ENCODE measurements at places on chromosomes 5 and 9.

DNA sequence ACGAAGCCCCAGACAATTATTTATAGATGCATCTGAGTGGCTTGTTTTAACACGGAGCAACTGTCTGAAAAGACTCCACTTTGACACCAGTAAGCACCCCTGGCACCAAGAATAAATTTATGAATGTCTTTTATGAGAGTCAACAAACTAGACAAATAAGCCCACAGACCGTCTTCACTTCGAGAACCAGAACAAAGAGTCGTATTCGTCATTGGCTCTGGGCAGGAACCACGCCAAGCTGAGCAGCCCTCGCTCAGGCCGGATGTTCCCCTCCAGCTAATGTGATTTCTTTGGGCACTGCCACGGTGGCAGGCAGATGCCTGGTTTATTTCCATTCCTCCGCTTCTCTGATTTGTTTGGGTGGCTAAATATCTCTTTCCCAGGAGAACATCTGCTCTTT, 91.9 kb upstream of the STC2 start:
- DNase-seq = no peak
- no peaks in the 10 kb centered on the region for H3K36me3 ChIP-seq
- H3K27me3 ChIP-seq = no peaks in the 10 kb centered on the region
- no peak overlapping the region for H3K27ac ChIP-seq
- no peak overlapping the region for H3K4me3 ChIP-seq
- H3K4me1 ChIP-seq = no peaks in the 10 kb centered on the region

- no peak overlapping the region for H3K27ac ChIP-seq
- no peaks in the 10 kb centered on the region for H3K27me3 ChIP-seq
- no peaks in the 10 kb centered on the region for H3K36me3 ChIP-seq
- DNase-seq = no peak
- no peak overlapping the region for H3K4me3 ChIP-seq
- H3K4me1 ChIP-seq = no peaks in the 10 kb centered on the region
Observed at GRCh38 chr9:106583751-106584150, 279.2 kb upstream of the ZNF462 start.

DNA sequence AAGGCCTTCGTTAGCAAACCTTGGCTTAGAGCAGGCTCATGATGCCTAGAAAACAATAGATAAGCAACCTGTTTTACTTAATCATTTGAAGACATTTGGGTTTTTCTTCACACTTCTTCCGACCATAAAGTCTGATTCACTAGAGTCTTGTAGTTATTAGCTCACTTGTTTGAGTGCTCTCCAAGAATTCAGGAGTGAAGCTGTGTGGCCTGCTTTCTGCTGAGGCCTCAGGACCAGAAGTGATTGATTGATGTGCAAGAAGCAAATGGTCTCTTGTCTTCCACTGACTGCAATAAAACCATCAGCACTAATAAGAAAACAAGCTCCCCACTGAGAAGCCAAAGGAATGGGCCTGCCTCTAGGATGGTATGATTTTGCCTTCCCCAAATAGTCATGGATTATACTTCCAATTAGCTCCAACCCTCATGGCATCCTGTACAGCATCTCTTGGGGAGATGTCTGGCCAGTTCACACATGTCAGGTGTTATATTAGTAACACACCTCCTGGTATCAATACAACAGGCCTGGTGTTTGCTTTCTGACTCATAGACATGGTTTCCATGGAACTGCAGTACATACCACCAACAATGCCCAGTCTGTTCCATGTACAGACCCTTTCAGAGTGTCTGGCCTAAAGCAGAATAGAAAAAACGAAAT, 317.6 kb downstream of the CWC27 start:
- H3K27ac ChIP-seq = no peak overlapping the region
- no peak overlapping the region for H3K4me3 ChIP-seq

- H3K4me1 ChIP-seq = no peaks in the 10 kb centered on the region
- H3K27me3 ChIP-seq = peaks cover 8% of the 10 kb centered on the region
- H3K4me3 ChIP-seq = no peak overlapping the region
Observed at GRCh38 chr5:73861313-73861988, 235.5 kb downstream of the ARHGEF28 start.

- no peak for DNase-seq
- H3K4me3 ChIP-seq = no peak overlapping the region
- no peaks in the 10 kb centered on the region for H3K36me3 ChIP-seq
- H3K27me3 ChIP-seq = peaks cover 3% of the 10 kb centered on the region
- H3K4me1 ChIP-seq = no peaks in the 10 kb centered on the region
Observed at GRCh38 chr5:122180146-122180712, 50.9 kb downstream of the ZNF474 start.

GRCh38 chr9:21579247-21579671, 97.1 kb upstream of the IFNE start:
- peak overlapping the region; percentile 92 for H3K4me3 ChIP-seq
- H3K27me3 ChIP-seq = no peaks in the 10 kb centered on the region
- peaks cover 6% of the 10 kb centered on the region for H3K36me3 ChIP-seq

DNA sequence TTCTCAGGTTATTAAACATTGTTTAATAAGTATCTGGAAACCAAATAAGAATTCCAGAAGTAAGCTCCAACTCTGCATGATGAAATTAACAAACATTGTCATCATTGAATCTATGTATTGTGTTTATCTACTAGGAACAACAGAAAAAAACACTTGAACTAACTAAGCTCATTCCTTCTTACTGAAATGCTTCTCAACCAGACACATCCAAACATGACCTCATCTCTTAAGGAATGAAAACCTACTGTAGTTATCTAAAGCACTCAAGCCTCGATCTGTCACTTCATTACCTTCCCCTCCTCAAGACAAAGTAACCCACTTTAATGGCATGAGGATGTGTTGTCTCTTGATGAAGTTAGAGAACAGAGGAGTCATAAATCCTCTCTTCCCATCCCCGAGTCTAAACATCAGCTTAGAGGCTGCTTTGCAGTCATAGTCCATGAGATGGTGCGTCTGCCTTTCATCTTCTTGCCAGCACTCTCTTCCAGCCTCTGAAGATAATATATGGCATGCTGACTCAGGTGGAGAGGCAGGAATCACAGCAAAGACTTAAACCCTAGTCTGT, 86.5 kb downstream of the CEMIP2 start:
- peaks cover 31% of the 10 kb centered on the region for H3K4me1 ChIP-seq
- no peak overlapping the region for H3K4me3 ChIP-seq
- H3K27me3 ChIP-seq = no peaks in the 10 kb centered on the region

DNA sequence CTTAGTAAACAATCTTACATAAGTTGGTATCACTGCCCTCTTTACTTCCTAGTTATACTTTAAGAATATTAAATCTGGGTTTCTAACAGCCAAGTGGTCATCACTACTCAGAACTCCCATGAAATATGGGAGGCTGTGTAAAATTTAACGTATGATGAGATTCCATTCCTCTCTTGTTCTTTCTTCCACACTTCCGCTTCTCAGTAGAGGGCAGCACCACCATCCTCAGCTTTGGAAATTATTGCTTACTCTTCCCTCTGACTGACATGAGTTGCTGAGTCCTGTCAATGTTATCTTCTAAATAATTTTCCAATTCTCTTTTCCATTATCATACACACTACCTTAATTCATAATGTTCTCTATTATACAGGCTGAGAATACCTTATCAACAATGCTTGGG, 194.0 kb downstream of the RFX3 start:
- no peaks in the 10 kb centered on the region for H3K27me3 ChIP-seq
- DNase-seq = no peak
- H3K27ac ChIP-seq = no peak overlapping the region
- no peak overlapping the region for H3K4me3 ChIP-seq

DNA sequence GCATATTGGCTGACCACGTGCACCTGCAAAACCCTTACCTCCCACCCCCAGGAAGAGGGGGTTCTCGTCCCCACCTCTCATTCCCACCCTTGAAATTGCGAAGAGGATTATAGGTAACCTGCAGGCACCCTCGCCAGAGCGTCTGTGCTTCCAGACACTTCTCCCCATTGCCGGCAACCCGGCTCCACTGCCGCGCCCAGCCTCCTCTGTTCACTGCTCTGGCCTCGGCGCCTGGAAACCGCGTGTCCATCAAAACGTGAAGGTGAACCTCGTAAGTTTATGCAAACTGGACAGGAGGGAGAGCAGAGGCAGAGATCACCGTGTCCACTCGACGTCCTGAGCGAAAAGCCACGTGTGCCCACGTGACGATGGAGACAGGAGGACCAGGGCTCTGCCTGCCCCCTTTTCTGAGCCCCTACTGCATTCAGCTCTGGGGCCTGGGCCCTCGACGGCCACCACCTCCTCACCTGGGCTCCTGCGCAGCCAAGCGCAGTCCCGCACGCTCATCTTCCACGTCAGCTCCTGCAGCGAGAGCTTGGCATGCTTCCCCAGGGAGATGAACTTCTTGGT, 1.9 kb downstream of the TERT start:
- H3K4me1 ChIP-seq = no peaks in the 10 kb centered on the region
- no peak overlapping the region for H3K27ac ChIP-seq
- no peak for DNase-seq

GRCh38 chr5:1781107-1781506, 18.5 kb downstream of the MRPL36 start:
- peaks cover 13% of the 10 kb centered on the region for H3K27me3 ChIP-seq
- H3K27ac ChIP-seq = no peak overlapping the region
- H3K36me3 ChIP-seq = no peaks in the 10 kb centered on the region
- peaks cover 21% of the 10 kb centered on the region for H3K4me1 ChIP-seq

GRCh38 chr9:34603610-34604231, 8.2 kb downstream of the RPP25L start:
- H3K4me1 ChIP-seq = no peaks in the 10 kb centered on the region
- H3K27ac ChIP-seq = no peak overlapping the region
- DNase-seq = peak; percentile 82
- peaks cover 4% of the 10 kb centered on the region for H3K27me3 ChIP-seq

DNA sequence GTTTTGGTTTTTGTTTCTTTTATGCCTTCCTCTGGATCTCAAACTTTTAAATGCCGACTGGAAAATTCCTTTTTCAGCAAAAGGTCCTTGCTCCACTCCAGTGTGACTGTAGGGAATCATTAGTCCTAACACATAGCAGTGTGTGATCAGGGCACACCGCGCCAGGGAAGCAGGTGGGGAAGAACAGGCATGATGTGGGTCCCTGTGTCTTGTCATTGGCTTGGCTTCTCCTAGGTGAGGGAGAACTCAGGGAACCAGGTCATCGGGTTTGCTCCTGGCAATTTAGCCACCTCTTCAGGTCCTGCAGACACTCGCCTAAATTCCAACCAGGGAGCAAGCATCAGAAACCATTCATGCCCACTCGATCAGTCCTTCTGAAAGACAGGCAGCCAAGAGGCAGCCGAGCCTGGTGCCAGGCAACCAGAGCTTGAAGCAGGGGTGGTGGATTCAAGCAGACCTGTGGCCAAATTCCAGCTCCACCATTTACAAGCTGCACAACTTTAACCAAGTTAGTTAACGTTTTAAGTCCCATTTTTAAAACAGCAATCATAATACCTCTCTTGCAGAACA, 514.2 kb downstream of the BNC2 start:
- no peaks in the 10 kb centered on the region for H3K4me1 ChIP-seq
- H3K27me3 ChIP-seq = no peaks in the 10 kb centered on the region
- H3K27ac ChIP-seq = no peak overlapping the region

GRCh38 chr9:2876726-2877125, 32.8 kb upstream of the PUM3 start:
- H3K4me3 ChIP-seq = no peak overlapping the region
- DNase-seq = no peak
- peaks cover 22% of the 10 kb centered on the region for H3K27me3 ChIP-seq
- H3K36me3 ChIP-seq = no peaks in the 10 kb centered on the region
- no peaks in the 10 kb centered on the region for H3K4me1 ChIP-seq
- no peak overlapping the region for H3K27ac ChIP-seq

DNA sequence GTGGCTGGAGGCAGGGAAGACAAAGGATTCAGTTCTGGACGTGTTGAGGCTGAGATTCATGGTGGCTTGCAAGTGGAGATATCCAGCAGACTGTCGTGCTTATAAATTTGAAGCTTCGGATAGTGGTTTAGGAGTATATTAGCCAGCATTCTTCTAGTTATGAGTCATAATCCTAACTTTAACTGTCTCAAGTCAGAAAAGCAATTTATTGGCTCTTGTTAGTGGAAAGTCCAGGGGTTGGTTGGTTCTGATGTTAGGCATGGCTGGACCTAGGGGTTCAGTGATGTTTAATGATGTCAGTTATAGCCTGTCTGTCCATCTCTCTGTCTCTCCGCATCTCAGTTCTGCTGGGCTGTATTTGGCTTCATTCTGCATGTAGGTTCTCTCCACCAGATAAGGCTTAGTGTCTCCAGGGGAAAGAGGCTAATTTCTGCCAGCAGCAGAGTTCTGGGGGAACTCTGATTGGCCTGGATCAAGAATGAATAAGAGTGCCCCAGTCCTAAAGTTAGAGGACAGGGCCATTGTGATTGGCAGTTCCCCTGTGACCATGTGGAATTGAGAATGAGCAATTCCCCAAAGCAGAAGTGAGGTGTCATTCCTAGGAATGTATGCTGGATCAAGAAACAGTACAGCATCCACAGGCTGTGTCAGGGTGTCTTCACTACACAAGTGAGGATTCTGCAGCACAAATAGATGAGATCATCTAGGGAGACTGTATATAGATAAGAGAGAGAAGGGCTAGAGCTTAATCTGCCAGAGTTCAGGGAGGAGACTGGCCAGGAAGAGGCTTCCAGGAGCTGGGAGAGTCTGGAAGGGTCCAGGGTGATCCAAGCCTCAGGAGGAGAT, 72.9 kb upstream of the SHB start:
- no peak overlapping the region for H3K4me3 ChIP-seq

GRCh38 chr9:131287359-131287758, 2.2 kb upstream of the PLPP7 start:
- H3K36me3 ChIP-seq = no peaks in the 10 kb centered on the region
- no peak overlapping the region for H3K4me3 ChIP-seq
- H3K27me3 ChIP-seq = peaks cover 17% of the 10 kb centered on the region
- peaks cover 3% of the 10 kb centered on the region for H3K4me1 ChIP-seq
- DNase-seq = no peak
- no peak overlapping the region for H3K27ac ChIP-seq

GRCh38 chr9:25537808-25538207, 140.4 kb downstream of the TUSC1 start:
- no peak overlapping the region for H3K27ac ChIP-seq
- H3K27me3 ChIP-seq = no peaks in the 10 kb centered on the region
- DNase-seq = no peak
- H3K4me1 ChIP-seq = no peaks in the 10 kb centered on the region
- H3K4me3 ChIP-seq = no peak overlapping the region

DNA sequence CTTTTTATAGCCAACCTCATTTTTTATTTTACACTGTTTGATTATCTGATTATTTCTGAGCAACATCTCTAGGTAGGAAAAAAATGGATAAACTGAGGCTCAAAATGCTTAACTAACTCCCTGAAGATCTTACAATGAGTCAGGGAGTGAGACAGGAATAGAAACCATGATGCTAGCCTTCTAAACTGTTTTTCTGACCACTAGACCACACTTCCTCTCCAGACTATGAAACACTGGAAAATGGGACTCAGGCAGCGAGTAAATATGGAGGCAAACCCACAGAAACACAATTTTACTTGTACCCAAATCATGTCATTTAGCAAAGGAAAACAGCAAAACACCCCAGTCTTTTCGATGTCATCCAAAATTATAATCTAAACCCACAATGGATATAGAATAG, 129.9 kb upstream of the ANKH start:
- H3K36me3 ChIP-seq = peaks cover 7% of the 10 kb centered on the region
- no peak overlapping the region for H3K4me3 ChIP-seq
- peaks cover 15% of the 10 kb centered on the region for H3K27me3 ChIP-seq

DNA sequence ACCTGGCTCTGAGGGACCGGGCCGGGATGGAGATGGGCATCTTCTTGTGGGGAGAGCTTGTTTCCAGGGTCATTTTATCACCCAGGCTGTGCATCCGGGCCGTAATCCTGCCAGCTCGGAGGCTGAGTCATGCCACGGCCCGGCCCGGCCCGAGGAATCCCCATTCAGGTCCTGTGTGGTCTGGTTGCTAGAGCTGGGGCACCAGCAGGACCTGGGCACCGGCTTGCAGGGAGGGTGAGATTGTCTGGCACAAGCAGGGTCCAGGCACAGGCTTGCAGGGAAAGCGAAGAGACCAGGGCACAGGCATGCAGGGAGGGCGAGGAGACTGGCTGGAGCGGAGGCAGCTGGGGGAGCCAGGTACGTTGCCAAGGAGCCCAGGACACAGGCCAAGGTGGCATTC, 106.8 kb downstream of the RXRA start:
- H3K27ac ChIP-seq = no peak overlapping the region
- no peaks in the 10 kb centered on the region for H3K4me1 ChIP-seq
- H3K36me3 ChIP-seq = no peaks in the 10 kb centered on the region
- no peak for DNase-seq
